ENCODE measurements at places on chromosomes 4 and X. TPM values are rescaled to one million over a fixed set of nuclear protein-coding genes. Genes with fewer than 3 reads are reported as not detected.

DNA sequence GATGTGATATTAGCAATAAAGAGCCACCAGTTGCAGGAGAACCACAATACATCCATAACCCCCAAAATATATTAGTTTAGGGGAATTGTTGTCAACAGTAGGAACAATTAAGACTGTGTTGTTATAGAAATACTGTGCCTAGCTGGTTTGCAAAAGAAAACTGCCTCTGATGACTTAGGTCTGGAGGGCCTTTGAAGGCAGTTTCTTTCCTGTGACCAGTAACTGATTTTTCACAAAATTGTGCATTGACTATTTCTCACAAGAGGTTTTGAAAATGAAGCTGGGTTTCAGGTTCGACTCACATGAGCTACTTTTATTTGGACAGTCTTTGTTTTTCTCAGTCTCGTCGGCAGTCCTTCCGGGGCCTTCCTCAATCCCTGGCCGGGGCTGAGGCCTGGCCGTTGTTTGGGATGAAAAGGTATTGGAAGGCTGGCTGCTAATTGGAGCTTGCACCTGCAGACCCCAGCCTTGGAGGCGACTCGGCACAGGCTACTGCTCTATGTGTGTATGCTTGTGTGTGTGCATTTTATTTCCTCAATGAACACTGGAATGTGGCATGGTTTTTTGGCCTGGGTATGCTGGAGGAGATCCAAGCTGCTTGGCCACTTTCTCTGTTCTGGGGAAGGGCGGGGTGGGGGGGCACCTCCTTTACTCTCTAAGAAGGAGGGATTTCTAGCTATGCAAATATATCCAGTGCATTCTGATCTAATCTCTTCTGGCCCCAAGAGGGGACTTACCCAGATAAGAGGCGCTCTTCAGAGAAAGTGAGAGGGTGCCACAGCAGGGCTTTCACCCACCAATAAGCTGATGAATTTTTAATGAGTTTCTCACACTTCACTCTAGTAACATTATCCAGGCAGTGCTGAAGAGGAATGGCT lies 49.5 kb upstream of the LNX1 start:
- DNase-seq: peak; percentile 22

- DNase-seq: no peak
Observed at GRCh38 chr4:176306837-176307665, 12.7 kb upstream of the SPCS3 start.

DNA sequence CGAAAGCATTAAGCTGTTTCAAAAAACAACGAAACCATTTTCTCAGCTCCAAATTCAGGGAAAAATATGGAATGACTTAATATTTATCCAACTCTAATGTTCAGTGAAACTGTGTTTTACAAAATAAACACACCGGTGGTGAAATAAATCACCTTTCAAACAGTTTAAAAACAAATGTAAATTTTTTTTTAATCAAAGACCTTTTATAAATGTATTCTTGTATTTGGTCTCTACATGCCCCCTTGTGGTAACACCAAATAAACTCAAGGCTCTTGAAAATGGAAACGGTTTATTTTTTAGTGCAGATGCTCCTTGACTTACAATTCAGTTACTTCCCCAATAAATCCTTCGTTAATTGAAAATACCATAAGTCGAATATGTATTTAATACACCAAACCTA lies 45.8 kb upstream of the ITM2A start:
- no peak for DNase-seq

DNA sequence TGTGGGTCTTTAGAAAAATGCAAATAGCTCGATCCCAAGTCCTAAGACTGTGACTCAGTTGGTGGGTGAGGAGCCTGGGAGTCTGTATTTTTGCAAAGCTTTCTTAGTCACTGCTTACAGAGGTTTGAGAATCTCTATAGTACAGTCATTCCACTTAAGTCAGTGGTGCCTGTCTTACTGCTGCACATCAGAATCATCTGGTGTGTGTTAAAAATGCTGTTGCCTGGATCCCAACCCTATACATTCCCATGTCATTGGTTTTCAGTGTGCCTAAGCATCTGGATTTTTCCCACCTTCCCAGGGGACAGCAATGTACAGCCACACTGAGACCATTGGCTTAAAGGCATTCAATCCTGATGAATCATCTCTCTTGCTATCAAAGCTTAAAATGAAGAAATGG lies 21.0 kb upstream of the GEMIN8 start:
- no peak for DNase-seq

- no peak for DNase-seq
Observed at GRCh38 chr4:13706716-13707115, 79.2 kb upstream of the BOD1L1 start.

The SLC49A3 gene
- total RNA-seq: 11.0 TPM
